ENCODE measurements at places on chromosomes 4 and X.

DNA sequence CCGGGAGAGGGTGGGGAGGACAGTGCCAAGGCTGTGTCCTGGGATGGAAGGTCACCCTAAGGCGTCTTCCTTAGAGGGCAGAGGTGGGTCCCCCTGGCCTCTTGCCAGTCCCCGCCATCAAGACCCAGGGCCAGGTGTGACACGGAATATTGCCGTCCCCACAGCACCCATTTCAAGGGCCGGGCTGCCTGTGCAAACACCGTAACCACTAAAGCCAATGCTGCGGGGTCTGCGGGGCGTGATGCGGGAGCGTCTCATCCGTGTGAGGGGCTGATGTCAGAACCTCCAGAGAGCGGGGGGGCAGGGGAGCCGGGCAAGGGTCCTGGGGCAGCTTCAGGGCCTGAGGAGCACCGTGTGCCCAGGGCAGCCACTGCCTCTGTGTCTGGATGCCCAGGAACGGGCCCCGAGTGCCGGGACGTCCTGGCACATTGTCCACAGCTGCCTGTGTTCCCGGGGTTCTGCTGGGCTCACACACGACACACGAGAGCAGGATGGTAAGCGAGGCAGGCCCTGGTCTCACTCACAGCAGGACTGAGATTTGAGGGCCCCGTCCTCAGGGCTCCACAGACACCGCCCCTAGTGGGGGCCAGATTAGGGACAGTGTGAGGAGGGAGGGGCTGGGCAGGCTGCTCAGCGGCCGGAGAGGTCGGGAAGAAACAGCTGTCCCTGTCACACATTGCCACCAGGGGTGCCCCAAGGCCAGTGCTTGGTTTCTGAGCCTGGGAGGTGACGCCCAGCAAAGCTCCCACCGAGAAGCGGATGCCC lies 29.2 kb downstream of the NKX1-1 start:
- DNase-seq = no peak

DNA sequence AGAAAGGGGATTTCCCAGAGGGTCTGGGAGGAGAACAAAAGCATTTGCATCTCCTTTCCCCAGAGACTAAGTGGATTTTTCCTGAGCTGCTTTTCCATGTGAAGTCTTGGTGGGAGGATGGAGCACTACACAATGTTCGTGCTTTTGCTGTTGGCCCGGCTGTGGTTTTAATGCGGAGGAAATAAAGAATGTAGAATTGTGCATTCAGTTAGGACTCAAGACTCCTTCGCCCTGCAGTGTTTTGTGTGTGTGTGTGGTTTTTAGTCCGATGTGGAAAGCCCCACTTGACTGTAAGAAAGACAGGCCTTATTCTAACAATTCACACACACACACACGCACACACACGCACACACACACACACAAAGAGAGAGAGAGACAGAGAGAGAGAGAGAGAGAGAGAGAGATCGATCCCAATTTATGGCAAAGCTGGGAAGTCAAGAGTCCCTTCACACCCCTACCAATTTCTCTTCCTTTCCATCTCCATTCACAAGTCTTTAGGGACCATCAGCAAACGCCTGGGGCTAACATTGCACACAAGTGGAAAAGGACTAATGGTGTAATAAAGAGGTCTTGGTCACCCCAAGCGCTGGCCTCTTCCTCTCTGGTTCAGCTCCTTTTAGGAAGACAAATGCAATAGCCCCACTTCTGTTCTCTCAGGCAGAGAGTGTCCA lies 44.2 kb downstream of the CLDN34 start:
- no peak for DNase-seq

GRCh38 chr4:103075435-103075893 lies 1.1 kb downstream of the SLC9B2 start:
- DNase-seq = no peak

GRCh38 chr4:128574706-128575105 lies 234.8 kb upstream of the JADE1 start:
- DNase-seq = peak; percentile 34

- DNase-seq = no peak
Observed at GRCh38 chrX:67538383-67538782, 5.4 kb upstream of the AR start.

GRCh38 chr4:40264995-40265909 lies 68.4 kb downstream of the RHOH start:
- DNase-seq = no peak

- no peak for DNase-seq
Observed at GRCh38 chrX:94123062-94123461, 449.1 kb downstream of the FAM133A start.

GRCh38 chr4:124025000-124025399 lies 628.4 kb downstream of the SPRY1 start:
- DNase-seq = no peak

DNA sequence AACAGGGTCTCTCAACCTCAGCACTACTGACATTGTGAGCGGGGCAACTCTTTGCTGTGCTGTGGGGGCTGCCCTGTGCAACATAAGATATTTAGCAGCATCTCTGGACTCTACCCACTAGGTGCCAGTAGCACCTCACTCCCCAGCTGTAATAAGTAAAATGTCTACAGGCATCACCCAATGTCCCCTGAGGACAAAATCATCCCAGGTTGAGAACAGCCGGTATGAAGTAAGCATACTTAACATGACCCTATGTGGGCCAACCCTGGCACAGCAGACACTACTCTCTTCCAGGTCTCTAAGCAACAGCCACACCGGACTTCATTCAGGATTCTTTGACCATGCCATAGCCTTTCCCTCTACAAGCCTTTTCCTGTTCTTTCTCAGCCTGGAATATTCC lies 10.5 kb upstream of the MGST2 start:
- no peak for DNase-seq

DNA sequence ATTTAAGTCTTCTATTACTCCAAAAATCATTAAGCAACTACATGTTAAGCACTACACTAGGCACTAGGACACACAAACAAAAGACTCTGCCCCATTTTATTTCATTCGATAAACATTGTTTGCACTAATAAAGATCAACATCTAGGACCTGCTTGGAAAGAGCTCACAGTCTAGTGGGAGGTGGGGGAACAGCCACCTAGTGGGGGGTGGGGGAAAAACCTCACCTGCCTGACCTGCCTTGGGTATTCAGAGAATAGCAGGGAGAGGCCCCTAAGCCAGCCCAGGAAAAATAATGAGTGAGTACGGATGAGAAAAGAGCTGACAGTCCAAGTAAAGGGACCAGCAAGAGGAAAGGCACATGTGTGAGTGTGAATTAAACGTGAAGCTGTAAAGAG lies 52.2 kb downstream of the PRDM5 start:
- no peak for DNase-seq

DNA sequence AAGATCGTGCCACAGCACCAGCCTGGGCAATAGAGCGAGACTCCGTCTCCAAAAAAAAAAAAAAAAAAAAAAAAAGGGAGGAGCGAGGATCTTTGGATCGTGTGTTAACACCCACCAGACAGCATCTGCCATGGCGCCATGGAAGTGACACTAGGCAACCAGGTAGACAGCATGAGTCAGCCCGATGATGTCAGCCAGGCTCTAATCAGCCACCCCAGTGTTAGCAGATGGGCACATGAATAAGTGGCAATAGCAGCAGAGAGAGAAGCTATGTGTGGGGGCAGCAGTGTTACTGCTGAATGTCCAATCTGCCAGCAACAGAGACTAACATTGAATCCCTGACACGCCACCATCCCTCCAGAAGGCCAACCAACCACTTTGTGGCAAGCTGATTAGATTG lies 6.6 kb downstream of the SYN1 start:
- no peak for DNase-seq

DNA sequence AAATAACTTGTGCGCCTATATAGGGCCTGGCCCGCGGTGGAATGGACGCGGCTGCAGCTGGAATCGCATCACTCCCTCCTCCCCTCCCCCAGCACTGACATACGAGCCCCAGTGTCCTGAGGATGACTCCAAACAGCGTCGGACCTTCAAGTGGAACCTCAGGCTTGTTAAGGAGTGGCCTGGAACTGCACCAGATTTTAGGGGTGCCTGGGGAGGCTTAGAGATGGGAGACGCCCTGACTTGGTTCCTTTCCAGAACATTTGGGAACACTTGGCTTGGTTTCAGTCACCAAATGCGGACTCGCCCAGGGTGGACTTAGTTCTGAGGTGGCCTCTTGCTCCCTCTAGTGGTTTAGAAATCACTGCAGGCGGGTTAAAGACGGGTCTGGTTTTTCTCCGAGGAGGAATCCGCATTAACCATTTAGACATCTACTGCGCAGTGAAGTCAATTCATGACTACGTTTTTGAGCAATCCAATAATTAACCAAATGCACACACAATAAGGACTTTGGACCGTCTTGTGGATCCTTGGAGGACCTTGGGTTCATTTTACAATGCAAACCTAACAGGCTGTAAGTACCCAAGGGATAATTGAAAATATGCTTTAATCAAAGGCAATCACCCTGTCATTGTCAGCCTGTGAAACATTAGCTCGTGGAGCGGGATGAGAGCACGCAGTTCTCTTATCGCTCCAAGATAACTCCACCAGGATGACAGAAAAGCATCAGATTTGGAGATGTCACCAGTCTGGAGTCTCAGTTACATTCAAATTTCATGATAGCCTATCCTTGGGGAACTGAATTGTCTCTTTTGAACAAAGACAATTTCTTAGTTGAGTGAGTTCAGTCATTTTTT lies 11.2 kb upstream of the PDGFRA start:
- DNase-seq = no peak

DNA sequence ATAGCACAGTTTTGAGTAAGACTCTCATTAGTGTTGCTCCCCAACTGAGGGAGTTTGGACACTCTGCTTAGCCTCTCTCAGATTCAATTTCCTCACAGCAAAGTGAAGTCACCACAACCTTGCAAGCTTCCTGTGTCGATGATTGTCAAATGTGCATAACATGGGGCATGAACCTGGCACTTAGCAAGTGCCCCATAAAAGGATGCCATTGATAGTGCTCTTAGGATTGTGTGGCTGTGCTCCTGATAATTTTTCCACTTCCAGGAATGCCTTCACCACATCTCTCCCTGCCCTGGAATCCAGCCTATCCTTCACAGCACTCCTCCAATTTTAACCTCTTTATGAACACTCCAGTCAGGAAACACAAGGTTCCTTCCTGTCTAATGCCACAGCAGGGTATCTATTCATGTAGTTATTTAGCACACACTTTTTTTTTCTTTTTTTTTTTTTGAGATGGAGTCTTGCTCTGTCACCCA lies 309.4 kb downstream of the PPP3CA start:
- DNase-seq = no peak

GRCh38 chrX:39487969-39488330 lies 609.8 kb downstream of the BCOR start:
- DNase-seq = no peak

GRCh38 chr4:7629501-7630254 lies 194.9 kb upstream of the PSAPL1 start:
- DNase-seq = no peak

DNA sequence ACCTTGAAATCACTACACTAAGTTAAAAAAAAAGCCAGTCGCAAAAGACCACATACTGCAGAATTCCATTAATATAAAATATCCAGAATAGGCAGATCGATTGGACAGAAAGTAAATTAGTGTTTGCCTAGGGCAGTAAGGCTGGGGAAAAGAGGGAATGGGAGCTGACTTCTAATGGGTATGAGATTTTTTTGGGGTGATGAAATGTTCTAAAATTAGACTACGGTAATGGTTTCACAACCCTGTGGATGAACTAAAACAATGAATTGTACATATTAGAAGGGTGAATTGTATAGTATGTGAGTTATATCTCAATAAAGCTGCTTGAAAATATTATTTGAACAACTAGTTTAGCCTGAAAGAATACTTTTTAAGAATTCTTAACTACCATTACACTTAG lies 6.7 kb upstream of the GPRIN3 start:
- DNase-seq = no peak
